ENCODE measurements at places on chromosomes 7 and 10. TPM values are rescaled to one million over a fixed set of nuclear protein-coding genes. Genes with fewer than 3 reads are reported as not detected.

- DNase-seq: peak; percentile 28
- peaks cover 33% of the 10 kb centered on the region for H3K4me1 ChIP-seq
- H3K27me3 ChIP-seq: no peaks in the 10 kb centered on the region
- H3K27ac ChIP-seq: peak overlapping the region; percentile 88
- no peak overlapping the region for H3K4me3 ChIP-seq
Measured at GRCh38 chr10:110006358-110007160, 1.2 kb upstream of the ADD3 start.

- no peaks in the 10 kb centered on the region for H3K36me3 ChIP-seq
- no peak for DNase-seq
- H3K27ac ChIP-seq: no peak overlapping the region
- no peaks in the 10 kb centered on the region for H3K4me1 ChIP-seq
Measured at GRCh38 chr7:101787864-101788263, 29.6 kb upstream of the CUX1 start.

The VWDE gene
- 8.6 TPM for total RNA-seq

The LOXL4 gene
- 11.9 TPM for total RNA-seq

The STAG3 gene
- total RNA-seq: 2.7 TPM

DNA sequence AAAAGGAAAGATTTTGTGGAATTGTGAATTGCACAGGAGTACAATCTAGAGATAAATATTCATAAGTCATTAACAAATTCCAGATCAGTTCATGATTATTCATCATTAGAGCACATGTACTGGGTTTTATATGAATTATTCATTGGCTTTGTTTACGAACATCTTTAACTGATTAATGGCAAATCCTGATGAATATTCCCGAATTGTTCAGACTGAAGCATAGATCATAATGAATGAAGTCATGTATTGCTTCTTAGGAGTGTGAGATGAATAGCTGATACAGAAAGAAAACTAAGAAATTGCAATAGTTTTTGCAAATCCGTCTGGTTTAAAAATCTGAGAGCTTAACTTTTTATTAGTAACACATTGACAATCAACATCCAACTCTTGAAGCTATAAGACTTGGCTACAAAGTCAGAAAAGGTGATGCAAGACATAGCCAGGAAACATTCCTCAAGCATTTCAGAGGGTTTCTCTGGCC lies 183.6 kb upstream of the DGKB start:
- no peaks in the 10 kb centered on the region for H3K36me3 ChIP-seq
- H3K27me3 ChIP-seq: no peaks in the 10 kb centered on the region
- no peak for DNase-seq
- no peak overlapping the region for H3K4me3 ChIP-seq

The WIPF3 gene
- total RNA-seq: 1.1 TPM

The TWIST1 gene
- 5.2 TPM for total RNA-seq

GRCh38 chr7:158963771-158964241 lies 107.4 kb downstream of the DYNC2I1 start:
- H3K27me3 ChIP-seq: no peaks in the 10 kb centered on the region
- no peaks in the 10 kb centered on the region for H3K36me3 ChIP-seq
- no peak for DNase-seq
- no peak overlapping the region for H3K4me3 ChIP-seq
- H3K27ac ChIP-seq: no peak overlapping the region

GRCh38 chr7:45031829-45032228 lies 31.8 kb downstream of the CCM2 start:
- no peak overlapping the region for H3K4me3 ChIP-seq
- H3K27ac ChIP-seq: no peak overlapping the region
- H3K36me3 ChIP-seq: no peaks in the 10 kb centered on the region
- H3K4me1 ChIP-seq: no peaks in the 10 kb centered on the region

The FAM131B gene
- total RNA-seq: not detected

DNA sequence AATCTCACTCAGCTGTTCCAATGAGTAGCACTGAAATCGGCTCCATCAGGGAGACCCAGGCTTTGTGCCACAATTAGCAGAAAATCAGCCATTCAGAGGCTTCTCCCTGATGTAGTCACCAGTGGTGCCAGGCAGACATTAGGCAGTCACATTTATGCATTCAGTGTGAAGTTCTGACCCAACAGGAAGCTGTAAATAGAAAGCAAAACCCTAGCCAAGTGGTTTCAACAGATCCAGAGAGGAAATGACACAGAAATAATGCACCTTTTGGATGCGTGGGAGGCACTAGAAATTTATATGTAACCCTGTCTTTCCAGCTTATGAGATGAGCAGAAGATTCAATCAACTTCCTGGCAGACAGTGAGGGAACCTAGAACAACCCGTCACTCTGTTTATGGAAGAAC lies 186.4 kb downstream of the PDE1C start:
- H3K4me3 ChIP-seq: no peak overlapping the region
- H3K4me1 ChIP-seq: no peaks in the 10 kb centered on the region
- no peaks in the 10 kb centered on the region for H3K27me3 ChIP-seq
- DNase-seq: no peak

- no peak overlapping the region for H3K4me3 ChIP-seq
- H3K27ac ChIP-seq: no peak overlapping the region
- no peak for DNase-seq
Measured at GRCh38 chr10:127354992-127355391, 158.6 kb upstream of the INSYN2A start.

GRCh38 chr7:139991269-139991666 lies 71.5 kb downstream of the PARP12 start:
- H3K27me3 ChIP-seq: no peaks in the 10 kb centered on the region
- H3K27ac ChIP-seq: no peak overlapping the region
- H3K36me3 ChIP-seq: no peaks in the 10 kb centered on the region
- no peak overlapping the region for H3K4me3 ChIP-seq
- no peak for DNase-seq

GRCh38 chr7:22633954-22634474 lies 93.0 kb upstream of the IL6 start:
- no peaks in the 10 kb centered on the region for H3K4me1 ChIP-seq
- H3K27me3 ChIP-seq: no peaks in the 10 kb centered on the region
- H3K36me3 ChIP-seq: no peaks in the 10 kb centered on the region
- H3K27ac ChIP-seq: no peak overlapping the region

- no peaks in the 10 kb centered on the region for H3K4me1 ChIP-seq
- H3K36me3 ChIP-seq: no peaks in the 10 kb centered on the region
- no peak overlapping the region for H3K27ac ChIP-seq
- DNase-seq: no peak
- H3K27me3 ChIP-seq: no peaks in the 10 kb centered on the region
Measured at GRCh38 chr7:88867158-88867557, 71.6 kb upstream of the TEX47 start.

- H3K27me3 ChIP-seq: no peaks in the 10 kb centered on the region
- no peak overlapping the region for H3K4me3 ChIP-seq
- no peak overlapping the region for H3K27ac ChIP-seq
- no peak for DNase-seq
Measured at GRCh38 chr10:72502581-72502980, 123.3 kb downstream of the MICU1 start.

- no peaks in the 10 kb centered on the region for H3K36me3 ChIP-seq
- no peaks in the 10 kb centered on the region for H3K4me1 ChIP-seq
- H3K27ac ChIP-seq: no peak overlapping the region
Measured at GRCh38 chr7:19302731-19303130, 157.5 kb upstream of the FERD3L start.

The POM121C gene
- total RNA-seq: 26.0 TPM

GRCh38 chr10:24118246-24118645 lies 90.7 kb upstream of the KIAA1217 start:
- H3K27ac ChIP-seq: no peak overlapping the region
- peaks cover 10% of the 10 kb centered on the region for H3K4me1 ChIP-seq
- no peaks in the 10 kb centered on the region for H3K36me3 ChIP-seq
- H3K4me3 ChIP-seq: no peak overlapping the region
- H3K27me3 ChIP-seq: no peaks in the 10 kb centered on the region
- no peak for DNase-seq

DNA sequence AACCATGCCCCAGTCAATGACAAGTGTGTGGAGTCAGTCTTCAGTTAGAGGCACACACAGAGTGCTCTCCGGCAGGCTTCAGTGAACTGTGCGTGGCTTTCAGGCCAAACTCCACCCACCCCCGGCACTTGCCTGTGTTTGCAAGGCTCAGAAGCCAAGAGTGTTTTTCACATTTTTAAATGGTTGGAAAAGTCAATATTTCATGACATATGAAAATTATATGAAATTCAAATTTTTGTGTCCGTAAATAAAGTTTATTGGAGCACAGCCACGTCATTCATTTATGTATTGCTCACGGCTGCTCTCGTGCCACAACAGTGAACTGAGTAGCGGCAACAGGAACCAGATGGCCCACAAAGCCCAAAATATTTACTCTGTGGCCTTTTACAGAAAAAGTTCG lies 104.7 kb downstream of the SFMBT2 start:
- H3K27me3 ChIP-seq: no peaks in the 10 kb centered on the region
- no peak overlapping the region for H3K4me3 ChIP-seq
- H3K36me3 ChIP-seq: no peaks in the 10 kb centered on the region
- H3K27ac ChIP-seq: no peak overlapping the region

The SLC13A1 gene
- not detected for total RNA-seq

DNA sequence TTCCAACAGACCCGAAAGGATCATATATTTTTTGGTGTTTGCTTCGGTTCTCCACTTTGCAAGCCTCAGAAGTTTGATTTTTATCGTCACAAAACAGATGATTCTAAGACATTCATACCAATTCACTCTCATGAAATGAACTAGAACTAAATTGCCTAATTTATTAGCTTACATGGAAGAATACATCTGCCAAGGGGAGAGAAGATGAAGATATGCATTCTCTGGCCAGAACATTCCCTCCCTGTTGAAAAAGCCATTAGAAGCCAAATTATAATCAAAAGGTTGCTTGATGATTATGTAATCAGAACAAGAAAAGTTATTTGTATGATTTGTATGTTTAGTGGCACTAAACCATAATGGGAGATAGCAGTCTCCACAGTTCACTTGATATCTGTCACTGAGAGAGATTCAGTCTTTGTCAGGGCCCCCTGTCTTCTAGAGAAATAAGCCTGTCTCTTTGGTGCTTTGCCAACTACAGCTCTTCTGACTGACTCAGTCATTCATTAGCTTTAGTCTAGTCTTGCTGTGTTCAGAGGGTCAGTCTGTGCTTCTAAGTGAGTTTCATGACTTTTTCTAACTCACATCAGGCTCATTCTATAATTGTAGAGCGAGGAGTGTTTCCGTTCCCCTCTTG lies 95.3 kb upstream of the GNAI1 start:
- H3K27ac ChIP-seq: no peak overlapping the region
- H3K27me3 ChIP-seq: no peaks in the 10 kb centered on the region
- H3K36me3 ChIP-seq: no peaks in the 10 kb centered on the region
- DNase-seq: no peak

The SPDYE1 gene
- not detected for total RNA-seq

DNA sequence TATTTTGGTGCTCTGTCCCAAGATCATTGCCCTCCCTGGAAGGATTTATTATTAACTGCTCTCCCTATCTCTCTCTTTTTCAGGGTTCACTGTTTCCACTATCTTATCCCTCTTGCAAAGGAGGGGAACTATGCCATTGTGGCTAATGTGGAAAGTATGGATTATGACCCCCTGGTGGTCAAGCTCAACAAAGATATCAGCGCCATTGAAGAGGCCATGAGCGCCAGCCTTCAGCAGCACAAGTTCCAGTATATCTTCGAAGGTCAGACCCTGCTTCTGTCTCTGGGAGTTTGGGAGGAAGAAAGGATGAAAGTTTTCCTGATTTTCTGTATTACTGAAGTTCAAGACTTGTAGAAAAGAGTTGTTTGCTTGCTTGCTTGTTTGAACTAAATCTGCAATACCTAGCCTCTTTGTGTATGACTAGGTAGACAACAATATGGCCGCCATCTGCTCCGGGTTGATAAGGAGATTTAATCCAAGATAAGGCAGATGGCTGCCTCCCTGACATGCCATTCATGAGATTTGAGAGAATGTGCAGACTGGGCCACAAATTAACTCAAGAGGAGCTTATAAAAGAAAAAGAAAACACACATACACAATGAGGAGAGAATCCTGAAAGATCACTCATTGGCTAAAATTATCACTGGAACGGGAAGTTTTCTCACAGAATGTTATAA lies 122.2 kb upstream of the LRGUK start:
- no peaks in the 10 kb centered on the region for H3K27me3 ChIP-seq
- H3K4me1 ChIP-seq: no peaks in the 10 kb centered on the region
- H3K4me3 ChIP-seq: no peak overlapping the region

DNA sequence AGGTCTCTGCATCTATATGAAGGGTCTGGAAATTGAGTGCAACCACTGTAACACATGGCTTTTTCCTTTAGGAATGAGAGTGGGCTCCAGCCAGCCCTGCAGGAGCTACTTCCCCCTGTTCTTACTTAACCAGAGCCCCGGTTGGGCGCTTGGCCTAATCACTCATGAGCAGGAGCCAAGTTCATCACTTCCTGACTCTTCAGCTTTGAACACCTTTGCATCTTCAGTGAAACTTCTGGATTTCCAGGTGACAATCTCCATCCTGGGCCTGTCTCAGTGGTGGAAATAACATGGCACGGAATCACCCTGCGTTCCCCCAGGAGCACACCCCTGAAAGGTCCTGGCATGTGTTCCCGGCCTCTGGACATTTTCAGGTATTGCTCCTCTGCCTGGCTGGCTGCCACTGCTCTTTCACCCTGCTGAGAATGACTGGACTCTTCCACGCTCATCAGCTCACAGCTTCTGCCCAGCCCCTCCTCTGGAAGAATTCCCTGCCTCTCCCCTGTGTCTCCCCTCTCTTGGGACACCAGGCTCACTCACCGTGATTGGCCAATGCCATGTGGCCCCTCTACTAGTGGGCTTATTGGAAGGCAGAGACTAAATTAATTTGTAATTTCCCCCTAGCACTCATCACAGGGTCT lies 229.1 kb upstream of the GRB10 start:
- no peak overlapping the region for H3K4me3 ChIP-seq
- no peaks in the 10 kb centered on the region for H3K27me3 ChIP-seq
- DNase-seq: no peak

The SLC29A3 gene
- 8.2 TPM for total RNA-seq

GRCh38 chr7:44167920-44168319 lies 21.3 kb downstream of the GCK start:
- no peaks in the 10 kb centered on the region for H3K36me3 ChIP-seq
- H3K4me1 ChIP-seq: peaks cover 6% of the 10 kb centered on the region
- H3K27me3 ChIP-seq: no peaks in the 10 kb centered on the region
- no peak overlapping the region for H3K4me3 ChIP-seq
- H3K27ac ChIP-seq: no peak overlapping the region

The GPR26 gene
- not detected for total RNA-seq

DNA sequence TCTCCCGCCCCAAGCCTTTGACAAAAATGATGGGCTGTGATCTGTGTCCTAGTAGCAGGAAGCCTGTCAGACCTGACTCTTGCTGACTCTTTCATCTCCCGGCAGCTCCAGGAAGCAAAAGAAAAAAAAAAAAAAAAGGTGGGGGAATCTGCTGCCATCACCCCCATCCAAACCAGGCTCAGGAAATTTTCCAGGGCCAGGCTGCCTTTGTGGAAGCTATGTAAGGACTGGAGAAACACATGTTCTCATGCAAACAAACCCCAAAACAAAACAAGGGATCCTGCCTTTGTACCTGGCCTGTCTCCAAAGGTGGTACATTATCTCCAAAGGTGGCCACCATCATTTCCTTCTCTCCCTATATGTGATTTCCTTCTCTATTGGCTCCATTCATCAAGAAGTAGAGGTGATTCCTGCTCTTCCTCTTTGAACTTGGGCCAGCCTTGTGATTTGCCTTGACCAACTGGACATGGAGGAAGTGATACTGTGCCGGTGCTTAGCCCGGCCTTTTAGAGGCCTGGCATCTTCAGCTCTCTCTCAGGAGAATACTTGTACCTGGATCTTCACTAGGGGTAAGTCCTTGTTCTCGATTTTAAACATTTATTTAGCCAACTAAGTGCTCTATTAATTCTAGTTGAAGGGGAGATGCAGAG lies 192.2 kb upstream of the SVIL start:
- H3K4me3 ChIP-seq: no peak overlapping the region
- H3K27ac ChIP-seq: no peak overlapping the region
- no peaks in the 10 kb centered on the region for H3K36me3 ChIP-seq
- H3K27me3 ChIP-seq: no peaks in the 10 kb centered on the region

- no peak overlapping the region for H3K27ac ChIP-seq
- H3K36me3 ChIP-seq: no peaks in the 10 kb centered on the region
- no peak overlapping the region for H3K4me3 ChIP-seq
- H3K27me3 ChIP-seq: no peaks in the 10 kb centered on the region
- peaks cover 9% of the 10 kb centered on the region for H3K4me1 ChIP-seq
Measured at GRCh38 chr10:113879691-113880090, 25.2 kb downstream of the NHLRC2 start.
